ENCODE measurements at places on chromosomes 16 and 17.

- no peak for DNase-seq
These were observed 4.8 kb upstream of the SIRT7 start for GRCh38 chr17:81922566-81923301.

GRCh38 chr16:8595783-8596182, 5.5 kb upstream of the TMEM114 start:
- DNase-seq = no peak

DNA sequence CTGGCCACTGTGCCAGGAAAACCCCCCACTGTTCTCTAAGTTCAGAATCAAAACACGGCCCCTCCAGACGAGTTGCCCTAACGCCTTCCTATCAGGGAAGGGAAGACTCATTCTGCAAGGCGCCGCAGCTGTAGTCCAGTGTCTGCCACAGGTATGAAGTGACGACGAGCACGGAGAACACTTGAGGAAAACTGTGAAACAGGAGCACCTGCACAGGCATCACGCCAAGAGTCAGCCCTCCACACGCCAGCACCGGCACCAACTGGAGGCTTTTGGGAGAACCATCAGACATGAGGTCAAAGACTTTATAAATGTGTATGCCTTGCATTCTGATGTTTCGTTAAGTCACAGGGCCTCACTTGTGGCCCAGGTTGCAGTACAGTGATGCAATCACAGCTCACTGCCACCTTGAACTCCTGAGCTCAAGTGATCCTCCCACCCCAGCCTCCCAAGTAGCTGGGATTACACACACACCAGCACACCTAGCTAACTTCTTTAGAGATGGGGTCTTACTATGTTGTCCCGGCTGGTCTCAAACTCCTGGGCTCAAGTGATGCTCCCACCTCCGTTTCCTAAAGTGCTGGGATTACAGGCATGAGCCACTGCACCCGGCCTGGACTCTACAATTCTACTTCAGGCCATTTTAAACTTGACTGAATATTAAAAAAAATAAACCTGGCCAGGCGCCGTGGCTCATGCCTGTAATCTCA, 22.9 kb downstream of the KLHDC4 start:
- no peak for DNase-seq

GRCh38 chr16:74771656-74772315, 2.8 kb downstream of the FA2H start:
- no peak for DNase-seq

DNA sequence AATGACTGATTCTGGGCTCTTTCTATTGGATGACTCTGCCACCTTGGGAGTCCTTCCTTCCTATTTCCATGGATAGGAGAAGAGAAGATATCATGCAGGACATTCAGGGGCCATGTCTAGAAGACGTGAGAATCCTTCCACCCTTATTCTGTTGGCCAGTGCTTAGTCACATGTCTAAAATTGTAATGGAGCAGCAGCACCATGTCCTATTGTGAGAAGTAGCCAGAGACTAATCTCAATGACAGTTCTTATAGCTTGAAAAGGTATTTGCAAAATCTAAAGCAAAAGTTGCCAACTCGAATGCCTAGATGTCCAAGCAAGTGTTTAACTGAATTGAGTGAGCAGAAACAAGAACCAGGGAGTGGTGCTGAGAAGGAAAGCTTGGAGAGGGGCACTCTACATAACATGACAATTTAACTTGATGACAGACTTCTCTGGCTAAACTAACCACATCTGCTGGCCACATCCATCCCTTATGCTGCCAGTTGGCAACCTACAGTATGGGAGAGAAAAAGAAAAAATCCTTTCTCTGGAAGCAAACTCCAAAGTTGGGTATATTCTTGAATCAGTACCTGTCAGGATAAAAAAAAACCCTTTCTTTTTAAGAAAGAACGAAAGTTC, 225.7 kb downstream of the CDH13 start:
- DNase-seq = no peak

GRCh38 chr16:27203507-27204311, at the start of gene KDM8:
Gene KDM8 (plus strand): TSS chr16:27203526. CDS start chr16:27210124, 6,598 bp downstream.
- peak; percentile 94 for DNase-seq

GRCh38 chr16:17318238-17318637, 152.5 kb downstream of the XYLT1 start:
- no peak for DNase-seq

GRCh38 chr17:1588821-1589585, 26.4 kb upstream of the PITPNA start:
- DNase-seq = no peak

DNA sequence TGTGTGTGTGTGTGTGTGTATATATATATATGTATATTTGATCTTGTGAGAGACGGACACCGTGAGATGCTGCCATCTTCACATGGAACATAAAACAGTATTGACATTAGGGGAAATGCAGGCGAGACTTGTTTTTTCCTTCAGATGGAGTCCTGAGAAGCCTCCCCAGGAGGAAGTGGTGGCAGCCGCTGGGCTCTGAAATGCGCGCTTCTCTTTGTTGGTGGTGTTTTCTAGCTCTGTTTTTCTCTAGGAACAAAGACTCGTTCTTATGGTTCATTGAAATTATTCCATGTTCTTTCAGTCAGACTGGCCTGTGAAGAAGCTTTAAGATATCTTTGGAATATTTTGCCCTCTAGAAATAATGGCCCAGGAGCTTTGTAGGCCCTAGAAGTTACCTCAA, 32.9 kb downstream of the SNX29 start:
- DNase-seq = no peak

GRCh38 chr17:38750312-38751121, 2.0 kb upstream of the PSMB3 start:
- no peak for DNase-seq

- DNase-seq = no peak
These were observed 59.4 kb downstream of the NUP93 start for GRCh38 chr16:56789360-56789759.

DNA sequence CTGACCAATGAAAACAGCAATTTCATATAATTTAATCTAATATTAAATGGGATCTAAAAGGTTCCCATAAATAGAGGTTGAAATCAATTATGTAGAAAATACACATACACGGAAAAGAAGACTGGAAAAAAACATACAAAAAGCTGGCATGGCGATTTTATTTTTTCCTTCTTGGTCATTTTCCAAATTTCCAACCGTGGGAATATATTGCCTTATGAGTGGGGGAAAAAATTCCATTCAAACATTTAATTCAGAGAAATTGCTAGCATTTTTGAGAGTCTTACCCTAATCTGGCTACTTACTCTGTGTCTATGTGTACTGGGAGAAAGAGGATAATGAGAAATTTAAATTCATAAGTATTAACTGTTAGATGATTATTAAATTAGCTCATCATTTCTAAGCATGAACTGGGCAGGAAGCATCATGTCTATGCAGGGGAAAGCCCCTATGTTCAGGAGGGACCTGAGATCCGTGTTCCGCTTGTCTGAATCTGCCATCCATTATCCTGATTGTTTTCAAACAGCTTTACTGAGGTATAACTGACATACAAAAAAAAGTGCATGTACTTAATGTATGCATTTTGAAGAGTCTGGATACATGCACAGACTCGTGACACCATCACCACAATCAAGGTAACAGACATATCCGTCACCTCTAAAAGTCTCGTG, 145.2 kb downstream of the XYLT1 start:
- DNase-seq = no peak

- no peak for DNase-seq
These were observed 246.9 kb downstream of the PRKCA start for GRCh38 chr17:66549311-66549704.

GRCh38 chr17:17496189-17497064, at the start of gene RASD1:
Gene RASD1 (minus strand): TSS chr17:17496395. CDS start chr17:17496181, 214 bp downstream.
- DNase-seq = peak; percentile 59

DNA sequence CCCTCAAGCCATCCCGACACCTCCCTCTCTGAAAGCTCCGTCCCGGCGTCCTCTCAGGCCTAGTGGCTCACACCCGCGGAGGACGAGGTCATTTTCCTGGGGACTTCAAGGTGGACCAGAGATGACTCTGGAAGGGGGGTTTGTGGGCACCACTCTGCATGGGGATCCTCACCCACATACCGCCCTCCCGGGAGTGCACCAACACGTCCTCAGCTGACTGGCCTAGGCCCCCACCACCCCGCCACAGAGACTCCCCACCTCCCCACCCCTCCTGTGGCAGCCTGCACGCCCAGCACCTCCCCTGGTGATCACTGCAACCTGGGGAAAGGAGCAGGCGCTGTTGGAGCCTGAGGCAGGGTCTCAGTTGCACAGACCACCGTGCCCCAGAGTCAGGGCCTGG, 2.4 kb upstream of the SOX8 start:
- DNase-seq = no peak

GRCh38 chr16:89847051-89847939, 19.0 kb downstream of the SPIRE2 start:
- DNase-seq = no peak

DNA sequence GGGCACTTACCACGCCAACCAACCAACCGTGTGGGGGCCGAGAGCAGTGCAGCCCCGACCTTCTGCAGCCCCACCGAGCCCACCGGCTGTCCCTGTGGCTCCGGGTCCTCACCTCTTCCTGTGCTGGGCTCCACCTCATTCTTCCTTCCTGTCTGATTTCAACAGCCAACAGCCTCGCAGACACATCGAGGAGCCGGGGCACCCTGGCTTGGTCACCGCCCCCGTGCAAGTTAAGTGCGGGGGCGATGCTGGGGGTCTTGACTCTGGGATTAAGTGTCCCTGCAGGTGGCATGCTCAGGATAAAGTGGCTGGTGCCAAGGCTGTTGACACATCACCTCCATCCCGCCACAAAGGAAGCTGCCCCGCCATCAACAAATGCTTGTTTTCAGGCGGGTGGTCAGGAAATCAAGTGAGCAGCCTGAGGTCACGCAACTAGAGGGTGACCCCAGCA, at the start of gene NLRC3:
Gene NLRC3, minus strand, starts transcription at position 102 of the 451 bp plus-strand sequence. CDS start 12,367 bp downstream, outside the sequence.
- no peak for DNase-seq

DNA sequence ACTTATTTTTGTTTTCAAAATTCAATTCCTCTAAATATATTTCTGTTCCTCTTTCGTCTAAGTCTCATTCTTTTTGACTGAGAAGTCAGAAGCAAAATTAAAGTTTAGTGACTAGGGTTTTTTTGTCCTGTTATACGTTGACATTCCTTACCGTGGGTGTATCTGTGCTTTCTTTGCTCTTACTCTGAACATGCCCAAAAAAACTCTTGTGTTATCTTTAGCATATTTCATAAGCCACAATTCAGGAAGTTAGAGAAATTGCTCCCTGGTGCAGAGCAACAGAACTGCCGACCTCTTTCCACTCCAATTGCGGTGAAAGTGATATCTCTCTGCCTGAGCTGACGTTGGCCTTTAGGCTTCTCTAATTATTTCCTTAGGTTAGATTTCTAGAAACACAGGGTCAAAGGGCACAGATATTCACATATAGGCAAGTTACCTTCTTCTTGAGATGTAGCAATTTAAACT, 65.7 kb downstream of the CENPV start:
- DNase-seq = no peak

DNA sequence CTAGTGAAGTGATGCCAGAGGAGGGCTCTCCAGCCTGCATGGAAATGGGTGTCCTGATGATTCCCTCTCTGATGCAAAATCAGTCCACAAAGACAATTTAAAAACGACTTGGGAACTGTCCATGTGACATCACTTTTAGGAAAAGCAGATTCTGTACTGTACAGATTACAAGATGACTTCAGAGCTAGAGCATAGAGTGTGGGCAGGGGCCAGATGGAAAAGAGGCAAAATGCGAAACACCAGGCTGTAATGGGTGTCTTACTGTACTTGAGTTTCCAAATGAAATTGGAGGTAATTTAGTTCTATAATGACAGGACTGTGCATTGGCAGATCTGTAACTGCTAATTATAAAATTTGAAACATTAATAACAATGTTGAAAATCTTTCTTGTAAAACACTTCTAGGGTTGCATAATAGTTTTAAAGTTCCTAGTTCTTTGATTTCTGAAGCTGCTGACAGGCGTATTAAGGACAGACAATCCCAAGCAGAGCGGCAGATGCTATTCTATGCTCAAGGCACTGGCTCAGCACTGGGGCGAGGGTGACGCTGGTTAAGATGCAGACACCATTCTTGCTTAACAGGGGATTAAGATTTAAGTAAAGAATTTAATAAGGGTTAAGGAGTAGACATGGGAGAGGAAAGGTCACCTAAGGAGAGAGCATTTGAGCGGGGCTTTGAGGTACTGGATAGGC, 29.6 kb downstream of the OGFOD1 start:
- no peak for DNase-seq

- DNase-seq = no peak
These were observed 220.8 kb downstream of the RPTOR start for GRCh38 chr17:80765241-80765961.

- no peak for DNase-seq
These were observed 165.4 kb downstream of the PRKCA start for GRCh38 chr17:66467766-66468165.

DNA sequence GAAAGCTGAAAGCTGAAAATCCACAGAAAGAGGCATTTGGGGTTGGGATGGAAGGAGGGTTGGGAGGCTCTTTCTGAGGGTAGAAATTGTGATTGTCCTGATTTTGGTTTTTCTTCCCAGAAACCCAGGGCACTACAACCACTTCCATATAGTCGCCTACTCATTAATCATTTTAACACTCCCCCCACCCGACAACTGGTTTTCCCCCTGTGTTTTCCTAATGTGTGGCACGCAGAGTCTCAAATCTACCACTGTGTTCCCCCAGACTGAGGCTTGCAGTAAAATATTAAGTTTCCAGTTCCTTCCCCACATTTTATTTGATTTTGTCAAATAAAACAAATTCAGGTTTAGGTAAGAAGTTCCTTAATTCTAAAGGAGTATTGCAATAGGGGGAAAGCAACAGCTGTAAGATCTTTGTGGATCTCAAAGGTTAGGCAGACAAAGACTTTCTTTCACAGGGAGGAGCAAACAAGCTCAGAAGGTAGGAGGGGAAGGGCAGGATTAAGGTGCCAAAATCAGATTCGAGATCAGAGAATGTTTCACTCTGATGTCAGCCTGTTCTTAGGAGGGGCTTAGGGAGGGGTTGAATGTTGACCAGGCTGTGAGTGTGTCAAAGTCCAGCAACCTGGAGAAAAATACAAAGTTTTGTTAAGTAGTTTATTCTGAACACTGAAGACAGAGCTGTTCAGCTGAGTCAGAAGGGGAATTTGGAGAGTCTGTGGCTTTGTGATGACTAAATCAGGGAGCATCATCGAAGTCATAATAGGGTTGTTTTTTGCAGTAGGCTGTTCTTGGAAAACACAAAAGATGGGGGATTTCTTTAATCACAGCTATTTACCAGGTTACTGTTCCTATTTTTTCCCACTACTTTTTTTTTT, 3.6 kb downstream of the ZNF267 start:
- DNase-seq = no peak

DNA sequence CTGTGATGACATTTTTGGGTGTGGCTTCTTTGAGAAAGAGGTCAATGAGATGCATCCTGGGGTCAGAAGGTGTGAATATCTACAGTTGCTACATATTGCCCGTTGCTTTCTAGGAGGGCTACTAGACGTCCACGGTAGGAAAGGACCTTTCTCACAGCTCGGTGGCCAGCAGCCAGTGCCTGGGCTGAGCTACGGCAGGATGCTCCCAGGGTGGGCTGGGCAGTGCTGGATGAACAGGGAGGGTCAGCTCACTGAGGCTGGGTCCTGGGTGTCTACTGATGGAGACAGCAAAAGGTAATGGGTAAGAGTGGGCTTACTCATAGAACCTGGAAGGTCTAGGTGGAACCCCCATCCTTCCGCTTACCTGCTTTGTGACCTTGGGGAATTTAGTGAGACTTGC, 188.3 kb upstream of the WSCD1 start:
- no peak for DNase-seq

Measured in stimulated activated CD4-positive, alpha-beta T cell treated with anti-CD3 and anti-CD28 coated beads, Interleukin-1b, Interleukin-23, amount 100 ng/mL, for 1 hour (primary cell).